ENCODE measurements at places on chromosomes 3 and 15. TPM values are rescaled to one million over a fixed set of nuclear protein-coding genes. Genes with fewer than 3 reads are reported as not detected.

GRCh38 chr15:72135719-72136118 lies 17.5 kb downstream of the SENP8 start:
- H3K27ac ChIP-seq, result no peak overlapping the region
- no peak overlapping the region for H3K4me3 ChIP-seq
- no peaks in the 10 kb centered on the region for H3K4me1 ChIP-seq
- H3K27me3 ChIP-seq, result no peaks in the 10 kb centered on the region
- DNase-seq, result no peak

DNA sequence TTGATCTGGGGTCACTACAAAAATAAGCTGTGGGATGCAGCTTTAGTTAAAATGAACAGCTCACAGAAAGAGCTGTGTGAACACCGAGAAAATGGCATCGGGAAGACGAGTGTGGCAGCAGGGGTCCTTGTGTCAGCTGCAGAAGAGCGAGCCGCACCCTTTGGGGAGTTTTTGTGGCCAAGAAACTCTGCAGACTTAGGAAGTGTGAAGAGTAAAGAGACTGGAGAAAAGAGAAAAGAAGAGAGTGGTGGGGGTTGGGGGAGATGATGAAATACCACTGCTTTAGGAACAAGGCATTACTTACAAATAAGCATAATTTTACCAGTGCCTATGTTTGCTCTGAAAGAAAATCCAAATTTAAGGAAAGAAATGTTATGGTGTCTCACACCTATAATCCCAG lies 147.8 kb downstream of the LRRC28 start:
- no peaks in the 10 kb centered on the region for H3K4me1 ChIP-seq
- no peak overlapping the region for H3K4me3 ChIP-seq
- DNase-seq, result no peak
- no peaks in the 10 kb centered on the region for H3K36me3 ChIP-seq

- H3K27me3 ChIP-seq, result no peaks in the 10 kb centered on the region
- H3K27ac ChIP-seq, result no peak overlapping the region
- no peaks in the 10 kb centered on the region for H3K4me1 ChIP-seq
- H3K4me3 ChIP-seq, result no peak overlapping the region
- DNase-seq, result no peak
Observed at GRCh38 chr3:179970746-179971145, 66.0 kb downstream of the PEX5L start.

EOGT gene
- 21.5 TPM for polyA plus RNA-seq

ERICH6 gene
- not detected for polyA plus RNA-seq

Measured in adrenal gland (tissue), 19 donors.